ENCODE measurements at places on chromosomes 7 and 10. TPM values are rescaled to one million over a fixed set of nuclear protein-coding genes. Genes with fewer than 3 reads are reported as not detected.
A peak's percentile ranks its signal among the peaks of the same experiment; 100 is the strongest.

GRCh38 chr7:135716677-135717238 is 11.2 kb downstream of the SLC13A4 start:
- no peaks in the 10 kb centered on the region for H3K36me3 ChIP-seq
- no peaks in the 10 kb centered on the region for H3K27me3 ChIP-seq
- no peaks in the 10 kb centered on the region for H3K4me1 ChIP-seq
- H3K27ac ChIP-seq, result no peak overlapping the region
- DNase-seq, result no peak

- no peaks in the 10 kb centered on the region for H3K4me1 ChIP-seq
- no peak overlapping the region for H3K27ac ChIP-seq
- no peaks in the 10 kb centered on the region for H3K27me3 ChIP-seq
- no peaks in the 10 kb centered on the region for H3K36me3 ChIP-seq
- DNase-seq, result no peak
These were observed 332.0 kb downstream of the NXPH1 start for GRCh38 chr7:8765374-8765773.

GRCh38 chr10:34791947-34792346 is 23.1 kb downstream of the PARD3 start:
- no peak overlapping the region for H3K4me3 ChIP-seq
- H3K36me3 ChIP-seq, result no peaks in the 10 kb centered on the region
- no peaks in the 10 kb centered on the region for H3K4me1 ChIP-seq

GRCh38 chr7:114925434-114925833 is 3.5 kb downstream of the MDFIC start:
- peaks cover 12% of the 10 kb centered on the region for H3K4me1 ChIP-seq
- DNase-seq, result no peak
- H3K4me3 ChIP-seq, result peak overlapping the region; percentile 61
- no peaks in the 10 kb centered on the region for H3K27me3 ChIP-seq
- H3K36me3 ChIP-seq, result no peaks in the 10 kb centered on the region
- peak overlapping the region; percentile 68 for H3K27ac ChIP-seq

GRCh38 chr7:69049326-69049725 is 548.9 kb upstream of the AUTS2 start:
- no peak overlapping the region for H3K4me3 ChIP-seq
- H3K27me3 ChIP-seq, result no peaks in the 10 kb centered on the region
- H3K4me1 ChIP-seq, result no peaks in the 10 kb centered on the region
- H3K36me3 ChIP-seq, result no peaks in the 10 kb centered on the region

DNA sequence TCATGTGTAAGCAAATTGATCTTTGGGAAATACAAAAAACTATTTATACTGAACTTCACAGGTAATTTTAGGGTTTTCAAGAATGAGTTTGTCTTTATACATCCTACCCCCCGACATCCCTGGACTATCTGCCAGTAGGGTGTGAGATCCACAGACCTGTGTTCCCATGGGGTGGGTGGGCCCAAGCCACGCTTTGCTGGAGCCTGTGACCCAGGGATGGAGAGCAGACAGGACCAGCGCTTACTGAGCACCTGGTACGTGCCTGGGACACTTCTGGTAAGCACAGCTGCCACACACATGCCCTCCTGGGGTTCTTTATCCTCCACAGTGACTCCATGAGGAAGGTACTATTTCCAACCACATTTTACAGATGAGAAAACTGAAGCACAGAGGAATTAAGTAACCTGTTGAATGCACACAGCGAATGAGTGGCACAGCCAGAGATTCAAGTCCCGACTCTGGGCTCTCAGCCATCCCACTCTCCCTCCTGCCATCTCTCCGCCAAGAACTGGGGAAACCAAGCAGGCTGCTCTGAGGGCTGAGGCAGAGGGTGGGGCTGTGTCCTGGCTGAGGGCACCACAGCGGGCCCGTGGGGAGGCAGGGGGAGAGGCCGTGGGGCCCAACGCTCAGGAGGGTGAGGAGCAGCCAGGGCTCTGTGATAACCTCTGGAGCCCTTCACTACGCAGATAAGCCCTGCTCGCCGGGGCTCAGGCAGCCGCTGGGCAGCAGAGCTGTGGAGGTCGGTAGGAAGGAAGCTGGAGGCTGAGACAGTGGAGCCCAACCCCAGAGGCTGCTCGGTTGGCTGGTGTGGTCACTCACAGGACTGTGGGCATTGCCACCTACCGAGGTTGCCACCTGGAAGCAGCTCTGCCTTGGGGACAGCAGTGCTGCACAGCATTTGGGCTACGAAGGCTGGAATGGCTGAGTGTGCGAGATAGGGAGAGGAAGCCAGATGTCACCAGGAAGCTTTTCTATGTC is 124.2 kb downstream of the ARHGAP22 start:
- H3K36me3 ChIP-seq, result no peaks in the 10 kb centered on the region
- no peaks in the 10 kb centered on the region for H3K27me3 ChIP-seq
- H3K4me3 ChIP-seq, result no peak overlapping the region
- H3K27ac ChIP-seq, result no peak overlapping the region
- no peaks in the 10 kb centered on the region for H3K4me1 ChIP-seq

DNA sequence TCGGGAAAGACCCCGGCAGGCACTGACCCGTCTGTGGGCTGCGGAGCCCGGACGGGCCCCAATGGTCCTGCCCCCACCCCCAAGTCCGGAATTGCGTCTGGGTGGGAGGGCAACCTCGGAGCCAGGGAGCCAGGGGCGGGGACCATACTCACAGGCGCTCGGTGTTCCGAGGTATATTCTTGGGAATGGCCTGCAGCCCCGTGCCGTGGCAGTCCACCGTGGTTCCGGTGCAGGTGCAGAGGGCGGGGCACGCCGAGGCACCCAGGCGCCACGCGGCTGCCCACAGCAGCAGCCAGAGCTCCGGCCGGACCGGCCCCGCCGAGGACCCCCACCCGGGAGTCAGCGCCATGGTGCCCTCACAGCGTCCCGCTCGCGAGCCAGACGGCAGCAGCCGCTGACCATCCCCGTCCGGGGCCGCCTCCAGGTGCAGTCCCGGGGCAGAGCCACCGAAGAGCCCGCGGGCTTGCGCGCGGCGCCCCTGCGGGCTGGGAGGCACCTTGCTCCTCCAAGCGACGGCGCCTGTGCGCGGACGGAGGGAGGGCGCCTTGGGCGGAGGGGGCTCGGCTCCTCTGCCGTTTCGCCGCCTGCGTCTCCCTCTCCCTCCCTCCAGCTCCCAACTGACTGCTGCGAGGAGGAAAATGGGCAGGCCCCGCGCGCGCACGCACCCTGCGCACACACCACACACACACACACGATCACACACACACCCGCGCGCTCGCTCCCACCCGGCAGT is at the start of gene SLIT1:
TSS of gene SLIT1 (minus strand) at position 634 of the 733 bp plus-strand sequence. CDS start at position 349, 285 bp downstream.
- no peak within 1 kb of the TSS for H3K4me3 ChIP-seq
- no peak within 1 kb of the TSS for H3K27ac ChIP-seq
- peaks cover 14% of the 10 kb centered on the region for H3K27me3 ChIP-seq

GRCh38 chr10:116747325-116747724 is 5.0 kb upstream of the HSPA12A start:
- no peak overlapping the region for H3K4me3 ChIP-seq
- no peaks in the 10 kb centered on the region for H3K4me1 ChIP-seq
- H3K27me3 ChIP-seq, result no peaks in the 10 kb centered on the region
- no peaks in the 10 kb centered on the region for H3K36me3 ChIP-seq
- H3K27ac ChIP-seq, result no peak overlapping the region

DNA sequence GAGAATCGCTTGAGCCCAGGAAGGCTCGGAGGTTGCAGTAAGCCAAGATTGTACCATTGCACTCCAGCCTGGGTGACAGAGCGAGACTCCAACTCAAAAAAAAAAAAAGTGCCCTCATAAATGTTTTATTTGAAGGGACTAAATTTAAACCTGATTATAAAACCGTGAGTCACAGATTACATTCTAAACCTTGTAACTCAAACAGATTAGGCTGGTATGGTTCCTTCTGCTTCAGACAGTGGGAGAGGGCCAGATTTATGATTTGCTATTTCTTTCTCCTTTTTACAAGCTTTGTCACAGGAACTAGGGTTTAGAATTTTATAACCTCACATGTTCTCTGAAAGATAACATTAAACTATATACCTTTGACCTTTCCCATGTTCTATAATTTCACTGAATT is 801.2 kb upstream of the ZWINT start:
- H3K4me3 ChIP-seq, result no peak overlapping the region
- no peak for DNase-seq
- no peaks in the 10 kb centered on the region for H3K36me3 ChIP-seq

GRCh38 chr7:55211726-55212125 is 153.4 kb upstream of the LANCL2 start:
- H3K4me3 ChIP-seq, result no peak overlapping the region
- no peaks in the 10 kb centered on the region for H3K27me3 ChIP-seq
- H3K4me1 ChIP-seq, result no peaks in the 10 kb centered on the region
- H3K27ac ChIP-seq, result no peak overlapping the region
- DNase-seq, result no peak

DNA sequence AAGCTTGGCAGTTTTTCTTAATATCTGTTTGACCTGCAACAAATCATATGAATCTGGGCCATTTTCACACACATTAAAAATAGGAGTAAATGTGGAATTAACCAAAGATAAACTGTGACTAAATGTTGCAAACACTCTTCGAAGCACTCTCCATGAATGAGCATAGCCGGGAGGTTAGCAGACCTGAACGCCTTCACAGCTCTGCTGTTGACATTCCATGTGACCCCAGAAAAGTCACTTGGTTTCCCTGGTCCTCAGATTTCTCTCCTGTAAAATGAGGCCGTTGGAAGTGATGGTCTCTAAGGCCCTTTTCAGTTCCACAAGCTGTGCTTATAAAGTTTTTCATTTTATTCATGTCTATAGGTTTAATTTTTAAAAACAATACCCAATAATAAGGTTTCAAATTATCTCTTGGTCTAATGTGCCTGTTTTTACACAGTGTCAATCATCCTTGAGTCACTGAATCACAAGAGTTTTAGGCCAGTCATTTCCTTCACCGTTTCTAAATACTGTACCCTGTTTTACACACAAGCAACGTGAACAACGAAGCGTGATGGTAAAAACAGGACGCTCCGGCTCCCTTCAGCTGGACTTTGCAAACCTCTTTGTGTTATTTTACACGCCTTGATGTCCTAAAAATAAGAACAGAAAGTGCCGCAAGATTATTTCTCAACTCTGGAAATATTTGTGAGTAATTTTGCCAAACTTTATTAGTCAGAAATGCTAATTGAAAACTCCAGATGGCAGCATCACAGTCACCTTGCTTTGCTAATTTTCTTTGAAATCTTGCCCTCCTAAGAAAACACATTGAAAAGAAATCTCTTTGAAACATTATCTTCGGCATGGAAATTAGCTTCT is 38.6 kb upstream of the MET start:
- DNase-seq, result peak; percentile 21
- no peak overlapping the region for H3K27ac ChIP-seq
- no peaks in the 10 kb centered on the region for H3K27me3 ChIP-seq
- no peaks in the 10 kb centered on the region for H3K36me3 ChIP-seq

GRCh38 chr7:126445991-126446390 is 806.8 kb downstream of the GRM8 start:
- no peaks in the 10 kb centered on the region for H3K36me3 ChIP-seq
- H3K27ac ChIP-seq, result no peak overlapping the region
- H3K4me1 ChIP-seq, result peaks cover 28% of the 10 kb centered on the region
- no peak for DNase-seq
- H3K4me3 ChIP-seq, result no peak overlapping the region

DNA sequence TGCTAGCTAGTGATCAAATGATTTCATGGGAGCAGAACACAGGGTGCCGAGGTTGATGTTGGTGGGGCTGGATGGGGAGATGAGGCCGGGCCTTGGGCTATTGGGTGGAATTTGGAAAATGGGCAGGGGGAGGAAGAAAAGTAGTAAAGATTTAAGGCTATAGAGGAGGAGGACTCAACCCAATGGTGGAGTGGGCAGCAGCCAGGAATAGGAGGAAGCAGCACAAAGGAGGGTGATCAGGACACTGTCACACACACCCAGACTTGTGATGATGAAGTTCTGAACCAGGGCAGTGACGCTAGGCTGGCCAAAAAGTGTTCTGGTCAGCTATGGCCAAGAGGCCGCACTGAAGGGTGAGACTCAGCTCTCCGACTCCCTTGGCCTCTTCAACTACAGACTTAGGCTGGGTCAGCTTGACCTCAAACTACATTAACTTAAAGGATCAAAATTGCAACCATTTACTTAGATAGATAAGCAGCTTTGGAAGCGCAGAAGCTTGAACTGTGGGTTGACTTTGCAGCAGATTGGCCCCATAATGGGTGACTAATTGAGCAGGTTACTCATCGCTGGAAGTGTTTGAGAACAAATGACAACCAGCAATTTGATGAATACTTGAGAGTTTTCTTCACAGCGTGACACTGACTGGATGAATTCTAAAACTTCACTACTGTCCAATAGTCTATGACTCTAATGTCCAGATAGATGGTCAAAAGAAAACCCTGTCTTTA is 29.4 kb upstream of the GPR26 start:
- H3K27me3 ChIP-seq, result peaks cover 9% of the 10 kb centered on the region
- H3K4me3 ChIP-seq, result no peak overlapping the region
- H3K36me3 ChIP-seq, result no peaks in the 10 kb centered on the region
- no peaks in the 10 kb centered on the region for H3K4me1 ChIP-seq
- H3K27ac ChIP-seq, result no peak overlapping the region
- DNase-seq, result no peak

- no peak overlapping the region for H3K4me3 ChIP-seq
- no peaks in the 10 kb centered on the region for H3K27me3 ChIP-seq
- no peaks in the 10 kb centered on the region for H3K4me1 ChIP-seq
- H3K36me3 ChIP-seq, result no peaks in the 10 kb centered on the region
These were observed 205.0 kb downstream of the BBS9 start for GRCh38 chr7:33334349-33334748.

DNA sequence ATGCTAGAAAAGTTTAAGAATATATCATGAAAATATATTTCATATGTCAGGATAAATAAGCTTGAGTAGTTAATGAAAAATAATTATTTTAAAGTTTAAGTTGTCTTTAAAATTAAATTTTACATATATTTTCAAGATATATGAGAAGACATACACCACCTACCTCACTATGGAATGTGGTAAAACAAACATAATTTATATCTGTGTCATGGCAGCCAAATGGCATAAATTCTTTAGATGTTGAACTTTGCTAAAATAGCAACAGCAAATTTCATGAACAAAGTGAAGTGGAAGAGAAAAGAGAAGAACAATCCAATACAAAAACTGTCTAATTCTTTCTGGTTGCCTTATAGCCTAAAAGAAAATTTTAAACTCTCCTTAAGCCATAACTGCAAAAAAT is 39.6 kb upstream of the SLC16A12 start:
- no peaks in the 10 kb centered on the region for H3K27me3 ChIP-seq
- H3K27ac ChIP-seq, result no peak overlapping the region
- H3K4me1 ChIP-seq, result no peaks in the 10 kb centered on the region
- H3K36me3 ChIP-seq, result no peaks in the 10 kb centered on the region

- no peak overlapping the region for H3K4me3 ChIP-seq
- DNase-seq, result no peak
- H3K27ac ChIP-seq, result no peak overlapping the region
- no peaks in the 10 kb centered on the region for H3K27me3 ChIP-seq
- no peaks in the 10 kb centered on the region for H3K4me1 ChIP-seq
- peaks cover 18% of the 10 kb centered on the region for H3K36me3 ChIP-seq
These were observed 163.6 kb downstream of the PIP4K2A start for GRCh38 chr10:22550732-22551131.

Gene THSD7A
- 0.03 TPM for total RNA-seq

Gene VAX1
- not detected for total RNA-seq

Gene LAMB4
- not detected for total RNA-seq

Gene LRIT1
- not detected for total RNA-seq

Gene KCNMA1
- total RNA-seq, result 35.6 TPM

Gene CTAGE15
- 0.49 TPM for total RNA-seq

Gene HOXA3
- total RNA-seq, result 0.08 TPM

Gene CALN1
- total RNA-seq, result 2.6 TPM

Gene CDC14C
- not detected for total RNA-seq

Measured in GM12878 (cell line).